ENCODE measurements at places on chromosomes 5 and 9. TPM values are rescaled to one million over a fixed set of nuclear protein-coding genes. Genes with fewer than 3 reads are reported as not detected.

DNA sequence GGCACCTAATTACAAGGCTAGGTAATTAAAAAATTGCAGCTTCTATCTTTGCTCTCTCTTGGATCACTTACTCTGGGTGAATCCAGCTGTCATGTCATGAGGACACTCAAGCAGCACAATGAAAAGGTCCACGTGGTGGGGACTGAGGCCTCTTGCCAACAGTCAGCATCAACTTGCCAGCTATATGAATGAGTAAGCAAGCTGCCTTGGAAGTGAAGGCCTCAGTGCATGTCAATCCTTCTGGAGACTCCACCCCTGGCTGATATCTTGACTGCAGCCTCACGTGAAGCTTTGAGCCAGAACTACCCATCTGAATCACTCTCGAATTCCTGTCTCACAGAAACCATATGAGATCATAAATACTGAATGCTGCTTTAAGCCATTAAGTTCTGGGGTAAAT is 140.5 kb downstream of the SNX18 start:
- no peak for DNase-seq

Gene NUTM2G
- not detected for total RNA-seq

DNA sequence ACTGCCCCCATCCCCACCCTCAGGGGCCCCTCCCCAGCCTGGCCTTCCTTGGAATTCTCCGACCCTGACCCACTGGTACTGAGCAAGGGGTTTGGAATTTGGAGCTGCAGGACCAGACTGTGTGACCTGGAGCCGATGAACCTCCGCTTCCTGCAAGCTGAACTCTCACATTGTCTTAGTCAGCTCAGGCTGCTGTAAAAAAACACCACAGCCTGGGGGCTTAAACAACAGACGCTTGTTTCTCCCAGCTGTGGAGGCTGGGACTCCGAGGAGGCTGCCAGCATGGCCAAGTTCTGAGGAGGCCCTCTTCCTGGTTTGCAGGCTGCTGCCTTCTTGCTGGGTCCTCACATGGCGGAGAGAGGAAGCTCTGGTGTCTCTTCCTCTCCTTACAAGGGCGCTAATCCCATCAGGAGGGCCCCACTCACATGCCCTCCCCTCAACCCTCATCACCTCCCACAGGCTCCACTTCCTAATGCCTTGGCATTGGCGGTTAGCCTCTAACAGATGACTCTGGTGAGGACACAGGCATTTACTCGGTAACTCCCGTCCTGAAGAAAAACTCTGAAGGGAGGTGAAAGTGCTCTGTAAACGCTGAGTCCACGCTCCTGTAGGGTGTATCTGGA is 42.4 kb downstream of the C5orf15 start:
- no peak for DNase-seq

DNA sequence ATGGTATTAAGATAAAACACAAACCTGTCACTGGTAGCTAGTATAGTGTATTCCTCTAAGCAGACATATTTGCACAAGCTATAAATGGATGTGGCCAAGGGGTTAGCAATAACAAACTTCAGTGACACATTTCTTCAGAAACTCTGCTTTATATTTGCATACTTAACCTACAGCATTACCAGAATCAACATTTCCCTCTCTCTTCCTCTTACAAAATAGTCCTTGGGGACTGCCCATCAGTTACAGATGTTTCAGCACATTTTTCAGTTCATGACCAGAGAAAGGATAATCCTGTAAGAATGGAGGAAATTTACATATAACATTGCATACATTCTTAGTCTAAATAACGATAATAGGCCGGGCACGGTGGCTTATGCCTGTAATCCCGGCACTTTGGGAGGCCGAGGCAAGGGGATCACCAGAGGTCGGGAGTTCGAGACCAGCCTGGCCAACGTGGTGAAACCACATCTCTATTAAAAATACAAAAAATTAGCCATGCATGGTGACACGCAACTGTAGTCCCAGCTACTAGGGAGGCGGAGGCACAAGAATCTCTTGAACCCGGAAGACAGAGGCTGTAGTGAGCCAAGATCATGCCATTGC is 25.3 kb upstream of the SLC1A1 start:
- no peak for DNase-seq

GRCh38 chr5:120454094-120454798 is 9.9 kb upstream of the PRR16 start:
- no peak for DNase-seq

Gene GALNT12
- total RNA-seq: 12.4 TPM

- no peak for DNase-seq
Measured at GRCh38 chr9:117696154-117696553, 8.0 kb upstream of the TLR4 start.

Gene ZNF608
- 28.7 TPM for total RNA-seq

- no peak for DNase-seq
Measured at GRCh38 chr5:58244819-58245475, 214.9 kb downstream of the PLK2 start.

DNA sequence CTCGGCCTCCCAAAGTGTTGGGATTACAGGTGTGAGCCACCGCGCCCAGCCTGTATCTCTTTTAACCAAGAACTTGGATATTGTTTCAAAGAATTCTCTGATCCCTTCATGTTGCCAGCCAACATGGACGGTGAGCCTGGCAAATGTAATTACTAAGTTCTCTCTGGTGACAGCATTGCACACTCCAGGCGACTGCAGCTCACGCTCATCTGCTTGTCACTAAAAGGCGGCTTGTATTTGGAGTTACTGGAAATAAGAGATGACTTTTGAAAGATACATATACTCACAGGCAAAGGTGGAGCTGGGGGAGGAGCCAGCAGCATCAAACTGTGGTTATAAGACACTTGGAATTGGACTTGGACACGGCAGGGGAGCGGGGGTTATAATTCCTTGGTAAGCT is 172.3 kb downstream of the SLIT3 start:
- no peak for DNase-seq

DNA sequence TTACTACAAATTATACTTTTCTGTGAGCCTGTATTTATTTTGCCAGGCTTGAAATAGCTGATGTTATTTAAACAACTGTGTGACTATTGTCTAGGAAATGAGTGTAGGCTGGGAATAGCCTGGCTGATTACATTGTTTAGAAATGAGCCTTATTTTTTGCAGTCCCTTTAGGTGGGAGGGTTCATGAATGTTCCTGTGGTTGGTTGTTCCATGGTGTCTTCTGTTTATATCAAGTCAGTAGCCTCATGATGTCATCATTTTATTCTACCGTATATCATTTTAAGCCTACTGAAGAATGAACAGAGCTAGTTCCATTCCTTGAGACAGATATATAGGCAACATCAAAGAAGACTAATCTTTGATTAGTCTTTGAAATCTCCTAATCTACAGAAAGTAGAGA is 53.1 kb downstream of the MAP1B start:
- no peak for DNase-seq

DNA sequence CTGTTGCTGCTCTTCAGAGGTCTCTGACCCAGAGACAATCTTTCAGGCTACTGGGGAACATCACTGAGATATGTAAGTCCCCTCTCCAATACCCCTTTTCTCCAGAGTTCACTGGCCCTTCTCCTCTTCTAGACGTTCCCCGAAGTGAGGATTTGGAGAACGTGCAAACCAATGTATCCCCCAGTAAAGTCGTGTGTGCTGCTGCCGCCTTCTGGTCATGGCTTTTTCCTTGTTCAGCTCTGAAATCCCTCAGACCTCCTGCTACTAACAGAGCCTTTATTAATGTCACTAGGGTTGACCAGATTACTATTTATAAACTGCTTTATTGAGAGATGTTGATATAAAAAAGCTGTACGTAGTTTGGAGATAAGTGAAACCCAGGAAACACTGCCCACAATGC is 1028.6 kb downstream of the CDH9 start:
- no peak for DNase-seq

DNA sequence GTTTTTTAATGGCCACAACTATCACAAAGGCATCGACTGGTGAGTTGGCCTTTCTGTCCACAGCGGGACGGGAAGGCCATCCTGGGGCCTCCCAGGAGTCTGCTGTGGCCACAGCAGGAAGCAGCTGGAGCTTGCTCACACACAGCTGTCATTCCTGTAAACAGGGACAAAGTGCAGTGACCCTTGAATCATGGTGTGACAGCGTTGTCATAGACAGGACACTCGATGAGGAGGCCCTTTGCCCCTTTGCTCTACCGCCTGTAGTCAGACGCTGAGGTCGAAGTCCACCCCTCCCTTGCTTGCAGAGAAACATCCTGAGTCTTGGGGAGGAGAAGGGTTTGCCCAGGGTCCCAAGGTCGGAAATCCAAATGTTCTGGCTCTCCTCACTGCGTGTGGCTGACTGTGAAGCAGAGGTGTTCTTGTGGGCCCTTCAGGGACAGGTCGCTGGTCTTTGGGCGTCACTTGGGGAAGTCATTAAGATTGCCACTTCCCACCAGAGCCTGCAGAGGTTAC is 35.1 kb downstream of the NDST1 start:
- no peak for DNase-seq

GRCh38 chr5:88256037-88256436 is 12.6 kb downstream of the TMEM161B start:
- no peak for DNase-seq

DNA sequence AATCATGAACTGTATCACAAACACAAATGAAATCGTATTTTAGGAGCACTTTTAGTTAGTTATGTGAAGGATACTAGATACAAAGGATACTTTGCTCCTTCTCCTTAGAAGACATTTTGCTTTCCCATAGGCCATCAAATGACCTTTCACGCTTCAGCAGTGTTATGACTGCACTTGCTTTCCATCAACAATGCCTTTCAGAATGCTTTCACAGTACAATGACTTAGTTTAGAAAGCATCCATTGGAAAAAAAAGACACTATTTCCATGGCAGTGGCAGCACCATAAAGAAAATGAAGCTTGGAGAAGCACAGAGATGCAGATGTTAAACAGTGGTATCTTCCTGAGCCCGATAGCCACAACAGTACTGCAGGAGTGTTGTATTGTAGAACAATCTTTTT is 203.9 kb downstream of the PCSK1 start:
- no peak for DNase-seq

- DNase-seq: no peak
Measured at GRCh38 chr5:76521240-76521758, 101.9 kb downstream of the F2RL2 start.

DNA sequence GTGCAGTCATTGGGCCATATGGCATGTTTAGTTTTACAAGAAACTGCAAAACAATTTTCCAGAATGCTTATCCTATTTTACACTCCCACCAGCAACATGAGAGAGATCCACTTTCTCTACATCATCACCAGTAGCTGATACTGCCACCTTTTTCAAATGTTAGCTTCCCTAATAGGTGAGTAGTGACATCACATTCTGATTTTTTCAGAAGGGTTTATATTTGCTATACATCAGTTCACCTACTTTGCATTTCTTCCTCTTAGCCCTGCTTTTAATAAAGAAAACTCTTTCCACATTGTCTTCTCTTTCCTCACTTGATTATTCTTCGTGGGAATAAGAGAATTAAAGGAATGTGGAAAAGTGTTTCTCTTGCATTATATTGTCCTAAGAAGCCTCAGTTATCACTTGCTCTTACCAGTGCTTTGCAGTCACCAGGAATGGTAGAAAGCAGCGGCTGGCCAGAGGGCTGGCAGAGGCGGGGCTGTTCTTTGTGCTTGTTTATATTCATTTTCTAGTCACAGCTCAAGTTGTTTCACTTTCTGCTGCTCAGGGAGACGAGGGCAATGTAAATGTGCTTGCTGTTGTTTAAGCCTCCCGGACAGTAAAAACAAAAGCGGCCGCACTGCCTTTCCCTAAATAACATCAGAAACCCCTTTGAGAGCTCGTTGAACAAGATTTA is 164.8 kb downstream of the HSD17B3 start:
- no peak for DNase-seq

Gene CXCL14
- 3.2 TPM for total RNA-seq

Data from esophagus muscularis mucosa (tissue), 4 donors.